CD8-positive, alpha-beta T cell (primary cell): ENCODE measurements at places on chromosomes 3 and 15.

GRCh38 chr15:91261345-91261744 lies 161.3 kb downstream of the SV2B start:
- DNase-seq: no peak

- DNase-seq: no peak
These were observed 560.5 kb upstream of the ZNF717 start for GRCh38 chr3:76345878-76346277.

- DNase-seq: no peak
These were observed 88.3 kb upstream of the CLSTN2 start for GRCh38 chr3:139846729-139847128.

GRCh38 chr15:76333309-76333708 lies 3.3 kb upstream of the ISL2 start:
- DNase-seq: no peak

DNA sequence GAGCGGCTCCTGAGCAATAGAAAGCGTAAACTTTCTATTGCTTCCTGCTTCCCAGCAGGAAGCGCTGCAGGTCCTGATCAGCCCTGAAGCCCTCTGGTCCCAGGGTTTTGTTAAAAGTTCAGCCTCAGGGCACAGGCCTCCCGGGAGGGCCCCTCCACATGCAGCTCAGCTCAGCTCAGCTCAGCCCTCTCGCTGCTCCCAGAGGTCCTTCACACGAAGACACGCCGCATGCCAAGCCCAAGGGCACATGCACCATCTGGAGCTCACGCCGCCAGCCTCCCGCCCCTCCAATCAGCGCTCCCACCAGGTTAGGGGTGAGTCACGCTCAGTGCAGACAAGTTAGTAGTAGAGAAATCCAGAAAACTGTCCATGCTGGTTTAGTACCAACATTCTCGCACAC lies 12.7 kb downstream of the TKT start:
- no peak for DNase-seq

- DNase-seq: no peak
These were observed 328.0 kb upstream of the DNAJC19 start for GRCh38 chr3:181317508-181317907.

DNA sequence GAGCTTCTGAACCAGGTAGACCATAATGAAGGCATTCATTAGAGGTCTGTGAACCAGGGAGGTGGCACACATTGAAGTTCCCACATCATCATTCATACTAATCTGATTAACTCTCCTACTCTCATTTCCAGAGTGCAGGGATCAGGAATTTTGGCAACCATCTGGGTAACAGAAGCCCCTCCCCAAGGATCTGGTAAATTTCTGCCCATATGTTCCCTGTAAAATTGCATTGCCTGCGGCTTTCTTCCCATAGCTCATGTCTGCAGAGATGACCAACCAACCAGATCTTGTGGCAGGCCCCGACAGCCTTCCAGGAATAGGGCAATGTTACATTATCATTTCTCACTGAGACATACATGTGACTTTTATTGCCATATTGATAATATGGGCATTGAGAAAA lies 111.4 kb upstream of the CHL1 start:
- no peak for DNase-seq

GRCh38 chr15:75577401-75578172 lies 1.5 kb downstream of the PTPN9 start:
- DNase-seq: no peak

GRCh38 chr15:101148166-101148880 lies 103.5 kb downstream of the CHSY1 start:
- DNase-seq: no peak

GRCh38 chr15:53987480-53987879 lies 9.2 kb downstream of the UNC13C start:
- DNase-seq: no peak

DNA sequence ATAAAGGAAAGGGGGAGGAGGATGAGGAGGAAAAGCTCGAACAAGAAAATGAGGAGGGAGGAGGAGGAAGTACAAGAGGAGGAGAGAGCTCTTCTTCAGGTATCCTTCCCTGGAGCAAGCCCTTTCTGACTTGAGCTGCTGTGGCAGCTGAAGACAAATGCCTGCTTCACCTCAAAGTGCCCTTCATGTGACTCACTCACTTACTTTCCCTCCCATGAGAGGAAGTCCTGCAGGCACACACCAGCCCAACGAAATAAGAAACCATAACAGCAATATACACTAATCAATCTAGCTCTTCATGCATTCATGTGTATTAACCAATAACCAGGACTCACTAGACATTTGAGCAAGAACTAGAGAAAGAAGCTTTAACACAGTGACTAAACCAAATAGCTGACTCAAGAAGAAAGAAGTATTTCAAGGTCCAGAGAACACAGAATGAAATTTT lies 251.9 kb downstream of the IGSF11 start:
- DNase-seq: no peak

- no peak for DNase-seq
These were observed 269.8 kb downstream of the RYR3 start for GRCh38 chr15:33580526-33580925.

- DNase-seq: no peak
These were observed 13.8 kb downstream of the WDR93 start for GRCh38 chr15:89704411-89704810.

- peak; percentile 83 for DNase-seq
These were observed 31.0 kb upstream of the ZCWPW2 start for GRCh38 chr3:28317438-28318022.

DNA sequence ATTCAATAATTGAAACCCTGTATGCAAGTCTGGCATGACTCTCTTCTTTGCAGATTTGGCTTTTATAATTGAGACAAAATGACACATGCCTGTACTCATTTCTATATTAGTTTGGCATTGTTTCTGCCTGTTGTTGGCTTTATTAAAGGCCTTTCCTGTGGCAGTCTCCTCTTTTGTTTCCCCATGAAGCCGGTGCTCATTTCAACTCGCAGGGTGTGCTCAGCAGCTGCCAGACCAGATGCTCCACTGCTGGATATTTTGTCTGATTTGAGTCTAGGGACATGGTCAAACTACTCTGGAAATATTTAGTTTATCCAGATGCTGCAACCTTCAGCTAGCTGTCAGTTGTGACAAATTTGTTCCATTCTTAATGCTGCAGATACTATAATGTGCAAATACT lies 445.3 kb downstream of the NAALADL2 start:
- DNase-seq: no peak

GRCh38 chr3:55074796-55075195 lies 146.9 kb upstream of the LRTM1 start:
- DNase-seq: no peak

DNA sequence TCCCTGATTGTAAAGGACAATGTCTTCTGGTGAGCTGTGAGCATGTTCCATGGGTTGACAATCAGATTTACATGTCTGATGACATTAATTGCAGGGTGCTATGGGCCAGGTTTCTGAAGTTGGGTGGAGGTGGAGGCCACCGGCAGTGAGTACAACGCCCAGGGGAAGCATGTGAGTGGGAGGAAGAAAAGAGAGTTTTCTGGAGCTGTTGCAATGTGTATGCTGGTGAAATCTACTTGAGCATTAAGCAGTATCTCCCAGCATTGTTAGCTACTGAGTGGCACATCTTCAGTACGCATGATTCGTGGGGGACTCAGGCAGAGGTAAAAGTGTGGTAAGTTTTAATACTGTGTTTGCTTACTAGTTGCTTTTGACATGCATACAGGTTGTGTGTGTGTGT lies 26.6 kb downstream of the TMEM45A start:
- no peak for DNase-seq

GRCh38 chr15:22956257-22956977 lies 23.8 kb downstream of the CYFIP1 start:
- DNase-seq: no peak

- no peak for DNase-seq
These were observed 54.7 kb downstream of the RPL22L1 start for GRCh38 chr3:170815340-170815739.

- no peak for DNase-seq
These were observed 91.1 kb downstream of the MYRIP start for GRCh38 chr3:39900462-39901002.

DNA sequence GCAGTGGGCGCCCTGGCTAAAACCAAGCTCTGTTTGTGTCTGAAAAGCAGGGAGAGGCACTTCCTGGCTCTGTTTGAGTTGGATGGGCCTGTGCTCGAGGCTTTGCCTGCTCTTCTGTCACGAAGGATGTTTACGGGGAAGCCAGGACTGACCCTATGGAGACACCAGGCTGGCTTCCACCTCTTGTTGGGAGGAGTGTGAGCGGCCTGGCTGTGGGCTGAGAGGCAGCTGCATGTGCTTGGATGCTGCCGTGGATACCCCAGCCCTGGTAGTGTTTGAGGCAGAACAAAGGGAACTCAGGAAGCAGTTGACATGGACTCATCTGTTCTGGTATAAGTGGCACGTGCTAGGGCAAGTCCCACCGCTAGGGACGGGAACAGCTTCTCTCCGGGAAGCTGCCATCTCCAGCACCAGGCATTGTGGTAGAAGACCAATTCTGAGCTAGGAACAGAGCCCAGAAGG lies 17.6 kb upstream of the SLC41A3 start:
- DNase-seq: no peak

GRCh38 chr3:124453189-124453588 lies 277.1 kb upstream of the UMPS start:
- no peak for DNase-seq

GRCh38 chr15:77533578-77534430 lies 98.9 kb downstream of the LINGO1 start:
- DNase-seq: no peak

GRCh38 chr3:100045696-100046095 lies 68.6 kb downstream of the FILIP1L start:
- DNase-seq: no peak

- DNase-seq: peak; percentile 89
These were observed 5.7 kb downstream of the LYSMD2 start for GRCh38 chr15:51731549-51732267.

DNA sequence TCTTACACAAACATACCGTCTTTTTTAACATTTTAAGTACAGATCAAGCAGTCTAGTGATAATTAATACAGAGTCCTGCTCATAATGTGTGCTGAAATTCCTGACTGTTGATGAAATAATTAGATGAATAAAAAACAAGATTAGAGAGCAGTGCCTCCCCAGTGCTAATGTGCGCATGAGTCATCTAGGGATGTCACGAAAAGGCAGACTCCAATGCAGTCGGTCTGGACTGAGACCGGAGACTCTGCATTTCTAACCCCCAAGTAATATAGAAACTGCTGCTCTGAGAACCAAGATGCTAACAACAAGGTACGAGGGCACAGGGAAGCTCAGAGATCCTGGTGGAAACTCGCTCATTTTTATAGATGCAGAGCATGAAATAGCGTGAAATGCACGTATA lies 61.4 kb downstream of the COL8A1 start:
- DNase-seq: no peak

DNA sequence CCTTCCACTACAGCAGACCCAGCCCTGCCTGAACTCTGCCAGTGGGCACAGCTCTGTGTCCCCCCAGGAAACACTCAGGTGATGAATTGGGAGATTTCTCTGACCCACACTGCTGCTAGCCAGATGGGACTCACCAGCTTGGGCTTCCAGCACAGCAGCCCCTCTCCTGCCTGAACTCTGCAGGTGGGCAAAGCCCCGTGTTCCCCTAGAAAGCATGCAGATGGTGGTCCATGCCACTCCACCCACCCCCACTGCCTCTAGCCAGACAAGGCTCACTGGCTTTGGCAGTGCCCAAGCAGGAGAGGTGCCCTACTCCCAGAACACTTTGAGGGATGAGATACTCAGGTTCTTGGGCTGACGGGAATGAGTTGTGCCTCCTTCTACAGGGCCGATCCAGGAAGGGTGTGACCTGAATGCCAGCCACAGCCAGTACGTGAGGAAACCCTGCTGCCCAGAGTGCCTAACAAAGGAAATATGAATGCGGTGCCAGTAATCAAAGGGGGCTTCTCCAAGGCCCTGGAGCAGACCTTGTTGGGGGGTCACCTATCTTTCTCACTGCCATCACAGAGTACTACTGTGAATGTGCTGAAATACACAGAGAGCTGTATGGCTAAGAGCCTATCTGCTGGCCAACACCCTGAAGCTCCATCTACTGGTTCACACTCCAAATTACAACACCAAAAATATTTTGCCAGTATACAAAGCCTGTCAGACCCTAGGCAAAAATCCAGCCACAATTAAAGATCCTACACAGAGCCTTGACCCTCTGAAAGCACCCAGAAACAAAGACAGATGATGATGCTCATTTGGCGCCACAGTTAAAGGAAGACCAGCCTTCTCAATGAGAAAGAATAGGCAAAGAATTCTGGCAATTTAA lies 61.9 kb downstream of the BTLA start:
- no peak for DNase-seq

DNA sequence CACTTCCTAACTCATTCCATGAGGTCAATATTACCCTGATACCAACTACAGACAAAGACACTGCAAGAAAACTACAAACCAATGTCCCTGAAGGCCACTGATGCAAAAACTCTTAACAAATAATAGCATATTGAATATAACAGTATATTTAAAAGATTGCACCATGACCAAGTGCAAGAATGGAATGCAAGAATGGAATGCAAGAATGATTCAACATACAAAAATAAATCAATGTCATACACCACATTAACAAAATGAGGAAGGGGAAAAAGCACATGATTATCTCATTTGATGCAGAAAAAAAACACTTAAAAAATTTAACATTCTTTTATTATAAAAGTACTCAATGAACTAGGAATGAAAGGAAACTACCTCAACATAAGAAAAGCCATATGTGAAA lies 463.1 kb upstream of the NECTIN3 start:
- no peak for DNase-seq

DNA sequence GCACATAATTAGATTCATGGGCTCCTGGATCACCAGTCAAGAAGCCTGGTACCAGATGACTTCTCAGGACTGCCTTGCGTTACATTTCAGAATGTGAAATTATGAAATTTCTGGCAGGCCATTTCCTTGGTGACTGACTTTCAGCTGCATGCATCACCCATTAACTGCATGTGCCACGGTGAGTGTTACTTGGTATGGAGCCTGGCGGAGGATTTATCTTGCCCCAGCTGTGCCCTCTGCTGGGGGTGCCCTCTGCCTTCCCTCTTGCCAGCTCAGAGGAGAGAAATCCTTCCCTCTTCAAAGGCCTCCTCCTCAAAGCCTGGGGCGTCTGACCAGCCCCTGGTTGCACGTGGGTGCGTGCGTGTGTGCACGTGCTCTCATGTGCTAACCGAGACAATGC lies 57.7 kb upstream of the CTSH start:
- no peak for DNase-seq

DNA sequence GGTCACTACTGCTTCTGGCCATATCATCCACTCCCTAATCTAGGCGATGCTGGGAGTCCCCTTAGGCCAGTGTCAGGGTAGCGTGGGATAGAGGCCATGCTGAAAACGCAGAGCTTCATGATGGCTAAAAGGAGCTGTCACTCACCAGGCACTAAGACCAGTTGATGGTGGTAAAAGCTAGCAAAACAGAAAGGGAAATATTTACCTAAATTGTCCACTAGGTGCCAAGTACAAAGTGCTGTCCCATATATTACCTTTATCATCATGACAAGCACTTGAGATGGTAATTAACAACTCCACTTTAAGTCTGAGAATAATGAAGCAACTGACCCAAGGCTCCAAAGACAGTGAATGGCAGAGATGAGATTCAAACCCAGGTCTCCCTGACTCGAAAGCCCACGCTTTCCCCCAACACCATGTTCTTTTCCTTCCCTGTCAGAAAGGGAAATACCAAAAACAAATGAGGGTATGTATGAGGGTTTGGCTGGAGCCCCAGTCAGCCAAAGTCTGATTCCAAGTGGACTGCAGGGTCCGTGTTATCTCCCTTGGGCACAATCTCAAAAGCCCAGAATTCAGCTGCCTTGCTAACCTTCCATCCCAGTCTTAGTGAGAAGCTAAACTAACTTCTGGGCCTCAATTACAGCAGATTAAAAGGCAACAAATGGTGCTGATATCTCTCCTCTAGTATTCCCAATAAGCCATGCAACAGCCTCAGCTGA lies 84.7 kb downstream of the RBPMS2 start:
- DNase-seq: no peak

GRCh38 chr15:86115145-86115801 lies 35.6 kb downstream of the AGBL1 start:
- no peak for DNase-seq
